ENCODE measurements at places on chromosomes 12 and 14.

- peak; percentile 88 for DNase-seq
These were observed at the start of gene ACTN1 for GRCh38 chr14:68979021-68979721. ACTN1 (minus strand) TSS chr14:68979302; CDS start chr14:68979056, 246 bp downstream.

DNA sequence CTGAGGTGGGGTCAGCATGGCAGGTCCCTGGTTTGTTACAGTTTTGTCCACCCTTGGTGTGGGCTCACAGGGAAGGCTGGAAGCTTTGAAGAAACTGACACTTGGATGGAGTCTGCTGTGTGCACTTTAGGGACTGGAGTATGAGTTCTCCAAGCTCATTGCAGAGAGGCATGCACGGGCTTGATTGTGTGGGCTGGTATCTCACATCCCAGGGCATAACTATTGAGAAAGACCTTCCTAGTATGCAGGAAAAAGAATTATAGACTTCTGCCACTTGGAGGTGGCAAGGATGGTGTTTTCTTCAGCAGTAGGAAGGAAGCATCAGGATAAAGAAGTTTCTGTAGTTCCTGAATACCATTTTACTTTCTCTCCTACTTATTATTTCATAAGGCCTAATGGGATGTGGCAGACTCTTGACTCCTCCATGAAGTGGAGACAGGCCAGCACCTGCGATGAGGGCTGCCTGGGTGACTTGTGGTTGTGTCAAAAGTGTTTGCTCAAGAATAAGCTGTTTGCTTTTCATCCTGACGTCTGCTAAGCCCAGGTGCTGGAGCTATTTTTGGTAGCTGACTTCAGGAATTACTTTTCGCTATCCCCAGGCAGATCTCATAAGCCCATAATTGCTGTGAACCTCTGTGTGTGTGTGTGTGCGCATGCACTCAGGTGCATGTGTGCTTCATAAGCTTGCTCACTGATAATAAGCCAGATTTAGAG is 125.8 kb downstream of the KTN1 start:
- DNase-seq, result no peak

DNA sequence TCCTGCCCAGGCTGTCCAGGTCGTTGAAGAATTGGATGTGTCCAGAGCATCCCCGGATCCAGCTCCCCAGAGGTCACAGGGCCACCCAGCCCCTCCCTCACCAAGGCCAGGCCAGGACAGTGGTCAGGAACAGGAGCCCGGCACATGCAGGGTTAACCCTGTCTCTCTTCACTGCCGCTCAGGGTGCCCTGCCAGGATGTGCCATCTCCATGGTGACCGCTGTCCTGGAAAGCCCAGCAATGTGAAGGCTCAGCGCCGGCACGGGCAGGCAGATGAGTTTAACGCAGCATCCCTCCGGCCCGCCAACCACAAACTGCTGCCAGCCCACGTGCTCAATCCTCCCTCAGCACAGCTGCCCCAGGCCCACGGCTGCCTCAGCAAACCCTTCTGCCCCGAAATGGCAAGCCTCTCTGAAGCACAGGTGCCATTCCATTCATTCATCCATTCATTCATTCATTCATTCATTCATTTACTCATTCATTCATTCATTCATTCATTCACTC is 4.4 kb downstream of the TMEM179 start:
- DNase-seq, result no peak

DNA sequence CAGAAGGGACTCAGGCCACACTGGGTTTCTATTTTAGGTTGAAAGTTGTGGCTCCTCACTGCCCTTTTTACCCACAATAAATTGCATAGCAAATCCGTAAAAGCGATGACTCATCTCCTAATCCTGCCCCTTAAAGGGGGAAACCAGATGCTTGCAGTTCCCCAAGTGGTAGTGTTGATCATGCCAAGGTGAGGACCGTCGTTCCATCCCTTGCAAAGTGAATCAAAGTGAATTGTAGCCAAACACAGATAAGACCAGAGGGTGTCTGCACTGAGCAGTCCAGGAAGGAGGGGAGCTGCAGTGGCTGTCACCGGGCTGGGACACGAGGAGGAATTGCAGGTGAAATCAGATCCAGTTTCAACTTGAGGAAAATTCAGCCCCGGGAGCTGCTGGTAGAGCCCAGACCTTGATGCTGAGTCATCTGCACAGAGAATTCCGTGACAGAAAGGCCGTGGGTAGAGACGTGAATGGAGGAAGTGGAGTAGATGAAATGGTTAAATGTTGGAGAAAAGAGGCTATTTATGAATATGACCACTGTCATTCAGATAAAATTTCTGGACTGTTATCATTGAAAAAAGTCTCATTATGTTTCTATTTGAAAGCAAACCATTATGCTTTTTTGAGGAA is 44.2 kb upstream of the MMP17 start:
- no peak for DNase-seq

GRCh38 chr12:87274594-87275245 is 754.5 kb downstream of the C12orf50 start:
- DNase-seq, result no peak

DNA sequence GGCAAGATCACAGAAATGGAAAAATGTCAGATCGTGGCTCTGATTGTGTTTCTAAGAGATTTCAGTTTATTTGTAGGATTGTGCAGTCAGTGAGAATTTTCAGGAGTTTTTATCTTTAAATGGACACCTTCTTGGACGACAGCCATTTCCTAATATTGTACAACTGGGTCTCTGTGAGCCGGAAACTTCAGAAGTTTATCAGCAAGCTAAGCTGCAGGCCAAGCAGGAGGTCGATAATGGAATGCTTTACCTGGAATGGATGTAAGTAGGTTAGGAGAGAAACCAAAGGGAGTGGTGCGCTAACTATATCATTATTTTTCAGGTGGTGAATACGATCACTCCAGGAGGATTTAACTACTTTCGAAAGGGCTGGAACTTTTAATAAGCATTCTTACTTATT is 26.4 kb downstream of the APAF1 start:
- no peak for DNase-seq

DNA sequence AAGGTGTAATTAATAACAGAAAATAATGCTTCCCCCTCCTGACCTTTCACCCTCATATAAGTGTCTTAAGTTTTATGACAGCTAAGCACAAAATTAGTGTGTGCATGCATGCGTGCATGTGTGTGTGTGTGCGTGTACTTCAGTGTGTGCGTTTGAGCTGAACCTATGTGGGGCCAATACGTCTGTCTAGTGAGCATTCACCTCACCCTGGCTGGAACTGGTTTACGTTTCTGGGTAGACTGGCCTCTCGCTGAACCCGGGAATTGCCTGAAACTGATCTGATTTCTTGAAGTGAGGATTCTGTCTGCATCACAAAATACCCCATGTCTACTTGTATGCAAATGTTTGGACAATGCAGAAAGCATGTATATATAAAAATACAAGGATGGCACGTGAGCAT is 68.2 kb upstream of the TBX3 start:
- no peak for DNase-seq

DNA sequence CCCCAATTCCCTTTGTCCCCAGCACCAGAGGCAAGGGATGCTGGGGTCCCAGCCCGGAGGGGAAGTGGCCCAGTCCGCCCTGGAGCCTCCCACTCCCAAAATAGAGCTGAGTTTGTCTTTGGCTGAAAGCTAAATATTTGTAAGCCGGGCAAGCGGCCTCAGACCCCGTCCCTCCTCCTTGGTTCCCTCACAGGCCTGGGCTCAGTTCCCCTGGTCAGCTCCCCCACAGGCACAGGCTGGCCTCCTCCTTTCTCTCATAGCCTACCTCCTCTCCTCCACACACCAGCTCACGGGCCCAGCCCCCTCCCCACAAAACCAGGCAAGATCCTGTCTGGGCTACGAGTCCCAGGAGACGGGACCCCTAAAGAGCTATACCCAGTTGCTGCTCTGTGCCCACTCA is 1.3 kb downstream of the SP7 start:
- DNase-seq, result no peak

DNA sequence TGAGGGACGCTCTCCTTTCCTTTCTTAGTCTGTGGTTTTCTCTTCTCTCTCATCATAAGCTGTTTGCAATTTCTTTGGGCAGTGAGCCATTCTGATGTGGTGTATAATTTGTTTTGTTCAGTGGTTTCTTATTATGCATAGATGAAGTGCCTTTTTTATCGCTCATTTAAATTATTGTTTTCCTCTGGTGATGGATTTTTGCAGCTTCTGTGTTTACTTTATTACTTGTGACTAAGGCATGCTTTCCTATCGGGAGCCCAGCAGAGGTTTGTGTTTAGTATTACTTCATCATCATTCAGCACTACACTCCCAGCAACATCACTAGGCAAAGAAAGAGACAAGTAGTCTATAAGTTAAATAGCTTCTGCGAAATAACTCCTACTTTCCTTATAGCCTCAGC is 586.6 kb upstream of the NOVA1 start:
- no peak for DNase-seq

- DNase-seq, result peak; percentile 41
These were observed 19.3 kb upstream of the LLPH start for GRCh38 chr12:66149702-66150398.

GRCh38 chr12:121648458-121649028 is 20.9 kb downstream of the MORN3 start:
- no peak for DNase-seq
